ENCODE measurements at places on chromosomes 16 and 17. TPM values are rescaled to one million over a fixed set of nuclear protein-coding genes. Genes with fewer than 3 reads are reported as not detected.

The CLEC10A gene
- not detected for total RNA-seq

The SALL1 gene
- total RNA-seq, result 0.17 TPM

The KIF2B gene
- not detected for total RNA-seq

The MT1E gene
- 251 TPM for total RNA-seq

The ERAL1 gene
- 20.8 TPM for total RNA-seq

The KRTAP9-4 gene
- not detected for total RNA-seq

The RUNDC3A gene
- total RNA-seq, result not detected

The KRTAP3-1 gene
- not detected for total RNA-seq

The ECI1 gene
- total RNA-seq, result 40.3 TPM

The DPEP3 gene
- total RNA-seq, result not detected

The KRTAP4-3 gene
- total RNA-seq, result not detected

The ASB16 gene
- 0.17 TPM for total RNA-seq

The NPIPB9 gene
- 1.7 TPM for total RNA-seq

The MAPT gene
- total RNA-seq, result 0.51 TPM

The BRIP1 gene
- 4.0 TPM for total RNA-seq

The SLC16A6 gene
- 1.5 TPM for total RNA-seq

The MPP3 gene
- total RNA-seq, result 6.9 TPM

The SMTNL2 gene
- total RNA-seq, result 1.5 TPM

The SLC22A31 gene
- 0.17 TPM for total RNA-seq

The SLFN5 gene
- 170 TPM for total RNA-seq

The UNC45B gene
- not detected for total RNA-seq

The AOC2 gene
- total RNA-seq, result 0.33 TPM

The SMPD3 gene
- under 0.01 TPM for total RNA-seq

The RPL38 gene
- 3,018 TPM for total RNA-seq

The ATP2C2 gene
- total RNA-seq, result not detected

The PPY gene
- not detected for total RNA-seq

The CACNG4 gene
- total RNA-seq, result not detected

The GRAP gene
- total RNA-seq, result under 0.01 TPM

The XPO6 gene
- 134 TPM for total RNA-seq

The UMOD gene
- total RNA-seq, result not detected

The STXBP4 gene
- total RNA-seq, result 5.6 TPM

The CAPNS2 gene
- total RNA-seq, result 0.51 TPM

The NPIPB6 gene
- total RNA-seq, result not detected

The ABCA8 gene
- 47.2 TPM for total RNA-seq

The ESRP2 gene
- 0.17 TPM for total RNA-seq

The SHISA9 gene
- total RNA-seq, result not detected

The MAP2K6 gene
- total RNA-seq, result 18.2 TPM

The TNRC6A gene
- 49.4 TPM for total RNA-seq

The HS3ST3A1 gene
- 28.5 TPM for total RNA-seq

The GAA gene
- 25.6 TPM for total RNA-seq

The INCA1 gene
- total RNA-seq, result 0.33 TPM

The OR4D1 gene
- total RNA-seq, result not detected

The CCL22 gene
- not detected for total RNA-seq

The HOXB13 gene
- not detected for total RNA-seq

The OTOP3 gene
- total RNA-seq, result not detected

The SEPTIN12 gene
- total RNA-seq, result not detected

The RDM1 gene
- total RNA-seq, result under 0.01 TPM

The PPL gene
- 50.5 TPM for total RNA-seq

The NTN1 gene
- total RNA-seq, result 0.51 TPM

The NPIPA5 gene
- total RNA-seq, result 3.1 TPM
